ENCODE measurements at places on chromosomes 3 and 15. TPM values are rescaled to one million over a fixed set of nuclear protein-coding genes. Genes with fewer than 3 reads are reported as not detected.

DNA sequence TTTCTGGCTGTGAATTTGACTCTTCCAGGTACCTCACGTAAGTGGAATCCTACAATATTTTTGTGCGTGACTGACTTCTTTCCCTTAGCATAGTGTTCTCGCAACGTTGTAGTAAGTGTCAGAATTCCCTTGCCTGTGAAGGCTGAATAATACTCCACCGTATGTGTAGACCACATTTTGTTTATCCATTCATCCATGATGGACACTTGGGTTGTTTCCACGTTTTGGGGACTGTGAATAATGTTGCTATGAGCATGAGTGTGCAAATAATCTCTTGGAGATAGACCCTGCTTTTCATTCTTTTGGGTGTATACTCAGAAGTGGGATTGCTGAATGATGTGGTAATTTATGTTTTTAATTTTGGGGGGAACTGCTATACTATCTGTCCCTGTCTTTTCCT, 82.2 kb downstream of the APBA2 start:
- H3K4me1 ChIP-seq = no peaks in the 10 kb centered on the region
- H3K36me3 ChIP-seq = no peaks in the 10 kb centered on the region
- no peak overlapping the region for H3K27ac ChIP-seq

DNA sequence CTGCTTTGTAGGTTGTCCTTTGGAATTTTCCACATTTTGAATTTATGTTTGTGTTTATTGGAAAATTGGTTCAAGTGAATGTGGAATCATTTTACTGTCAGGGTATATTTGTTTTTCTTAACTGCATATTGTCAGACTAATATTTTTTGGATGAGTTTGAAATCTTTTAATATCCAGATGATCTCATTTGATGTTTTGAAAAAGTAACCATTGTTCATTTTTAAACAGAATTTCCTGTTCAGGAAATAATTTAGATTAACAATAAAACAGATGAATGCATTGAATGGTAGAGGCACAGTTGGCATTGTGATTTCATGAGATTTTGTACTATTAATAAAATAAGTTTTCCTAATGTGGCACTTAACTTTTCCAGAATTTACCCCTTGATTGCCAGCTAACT, 15.5 kb downstream of the TRAK1 start:
- H3K36me3 ChIP-seq = no peaks in the 10 kb centered on the region
- no peaks in the 10 kb centered on the region for H3K27me3 ChIP-seq
- H3K4me3 ChIP-seq = no peak overlapping the region
- no peak for DNase-seq
- H3K4me1 ChIP-seq = peaks cover 9% of the 10 kb centered on the region

- no peaks in the 10 kb centered on the region for H3K27me3 ChIP-seq
- no peaks in the 10 kb centered on the region for H3K36me3 ChIP-seq
- DNase-seq = no peak
- H3K27ac ChIP-seq = no peak overlapping the region
- H3K4me1 ChIP-seq = no peaks in the 10 kb centered on the region
- H3K4me3 ChIP-seq = no peak overlapping the region
Observed at GRCh38 chr3:187661267-187661666, 8.9 kb downstream of the SST start.

DNA sequence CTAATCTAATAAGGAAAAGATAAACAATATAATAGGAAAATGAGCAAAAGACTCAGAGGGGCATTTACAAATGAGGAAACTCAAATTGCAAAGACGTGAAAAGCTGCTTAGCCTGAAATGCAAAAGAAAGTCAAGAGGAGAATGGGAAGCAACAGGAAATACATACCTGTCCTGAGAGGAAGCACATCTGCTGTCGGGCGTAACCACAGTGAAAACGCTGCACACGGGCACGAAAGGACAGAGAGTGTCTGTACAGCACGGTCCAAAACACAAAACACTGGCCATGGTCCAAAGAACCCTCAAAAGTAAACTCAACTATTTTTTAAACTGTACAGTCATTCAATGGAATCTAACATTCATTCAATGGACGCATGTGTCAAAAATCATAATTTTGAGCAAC, 100.6 kb downstream of the CHSY1 start:
- H3K36me3 ChIP-seq = no peaks in the 10 kb centered on the region
- no peaks in the 10 kb centered on the region for H3K4me1 ChIP-seq
- H3K27me3 ChIP-seq = no peaks in the 10 kb centered on the region
- DNase-seq = no peak
- H3K4me3 ChIP-seq = no peak overlapping the region

DNA sequence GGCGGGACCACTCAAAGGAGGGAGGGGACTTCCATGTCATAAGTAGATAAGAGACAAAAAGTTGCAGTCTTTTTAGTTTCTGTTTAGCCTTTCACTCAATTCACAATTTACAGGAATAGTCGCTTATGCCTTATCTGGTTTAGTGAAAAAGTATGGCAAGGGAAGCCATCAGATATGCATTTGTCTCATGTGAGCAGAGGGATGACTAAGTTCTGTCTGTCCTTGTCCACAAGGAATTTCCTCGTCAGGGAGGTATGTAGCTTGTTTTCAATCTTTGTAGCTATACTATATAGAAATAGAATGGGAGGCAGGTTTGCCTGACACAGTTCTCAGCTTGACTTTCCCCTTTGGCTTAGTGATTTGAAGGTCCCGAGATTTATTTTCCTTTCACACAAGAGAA, 882.8 kb downstream of the NAALADL2 start:
- no peaks in the 10 kb centered on the region for H3K4me1 ChIP-seq
- no peak overlapping the region for H3K27ac ChIP-seq
- no peak for DNase-seq
- no peaks in the 10 kb centered on the region for H3K36me3 ChIP-seq

DNA sequence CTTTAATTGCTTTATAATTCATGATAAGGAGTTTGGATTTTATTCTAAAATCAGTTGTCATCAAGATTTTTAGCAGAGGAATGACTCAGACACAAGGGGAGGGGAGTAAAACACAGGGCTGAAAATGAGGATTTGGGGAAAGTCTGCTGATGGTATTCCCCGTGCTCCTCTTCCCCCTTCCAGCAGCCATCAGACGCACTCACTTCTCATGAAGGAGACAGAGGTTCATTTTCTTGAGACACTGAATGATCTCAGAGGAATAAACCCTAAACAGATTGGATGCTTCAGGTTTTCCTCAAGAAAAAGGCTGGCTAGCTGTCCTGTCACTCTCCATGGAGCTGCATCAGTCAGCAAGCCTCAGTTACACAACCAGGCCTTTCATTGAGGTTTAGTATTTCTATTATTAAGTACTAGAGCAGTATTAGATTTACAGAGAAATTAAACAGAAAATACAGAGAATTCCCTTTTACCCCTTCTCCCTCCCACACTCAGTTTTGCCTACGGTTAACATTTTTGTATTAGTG, 166.4 kb downstream of the C3orf70 start:
- no peak for DNase-seq
- H3K36me3 ChIP-seq = no peaks in the 10 kb centered on the region
- no peak overlapping the region for H3K27ac ChIP-seq
- no peak overlapping the region for H3K4me3 ChIP-seq

SCAANT1 gene
- total RNA-seq = not detected

GOLGA8J gene
- total RNA-seq = not detected

MYO5C gene
- total RNA-seq = 76.8 TPM
